Muscle of back (tissue), 13 donors: ENCODE measurements at places on chromosomes 3 and 15. TPM values are rescaled to one million over a fixed set of nuclear protein-coding genes. Genes with fewer than 3 reads are reported as not detected.

CADM2 gene
- polyA plus RNA-seq: 4.9 TPM

PGBD4 gene
- 2.0 TPM for polyA plus RNA-seq

PLXNB1 gene
- polyA plus RNA-seq: 20.1 TPM

DNA sequence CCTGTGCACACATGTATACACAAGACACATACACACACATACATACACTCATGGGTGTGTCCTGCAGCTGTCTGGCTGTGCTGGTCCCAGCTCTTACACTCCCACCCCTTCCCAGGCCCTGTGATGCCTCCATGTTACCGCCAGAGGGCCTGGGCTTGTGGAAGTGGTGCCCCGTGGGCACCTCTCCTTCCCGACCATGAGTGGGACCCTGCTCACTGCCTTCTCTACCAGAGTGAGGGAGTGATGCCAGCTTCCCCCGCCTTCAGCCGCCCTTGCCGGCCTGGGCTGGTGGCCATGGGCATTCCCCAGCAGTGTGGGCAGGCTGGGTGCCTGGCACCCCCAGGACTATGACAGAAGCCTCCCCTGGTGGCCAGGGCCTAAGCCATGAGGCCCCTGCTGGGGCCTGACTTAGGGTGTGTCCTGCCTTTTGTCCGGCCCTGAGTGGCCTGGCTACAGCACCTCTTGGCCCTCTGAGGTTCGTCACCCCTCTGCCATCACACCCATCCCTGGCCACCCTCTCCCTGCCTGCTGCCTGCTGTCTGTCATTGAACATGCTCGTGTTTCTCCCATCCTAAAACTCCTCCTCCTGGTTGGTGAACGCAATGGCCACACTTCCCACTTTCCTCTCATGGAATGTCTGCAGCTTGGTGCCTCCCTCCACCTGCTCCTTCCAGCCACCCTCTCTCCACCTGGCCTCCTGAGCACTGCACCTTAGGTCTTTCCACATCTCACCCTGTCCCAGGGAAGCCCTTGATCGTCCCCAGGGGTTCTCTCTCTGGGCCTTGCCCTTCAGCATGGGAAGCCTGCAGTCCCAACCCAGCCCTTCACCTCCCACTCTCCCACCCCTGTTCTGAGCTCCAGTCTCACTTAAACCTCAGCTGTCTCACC lies 14.6 kb downstream of the HDAC11 start:
- peak; percentile 42 for DNase-seq

DNA sequence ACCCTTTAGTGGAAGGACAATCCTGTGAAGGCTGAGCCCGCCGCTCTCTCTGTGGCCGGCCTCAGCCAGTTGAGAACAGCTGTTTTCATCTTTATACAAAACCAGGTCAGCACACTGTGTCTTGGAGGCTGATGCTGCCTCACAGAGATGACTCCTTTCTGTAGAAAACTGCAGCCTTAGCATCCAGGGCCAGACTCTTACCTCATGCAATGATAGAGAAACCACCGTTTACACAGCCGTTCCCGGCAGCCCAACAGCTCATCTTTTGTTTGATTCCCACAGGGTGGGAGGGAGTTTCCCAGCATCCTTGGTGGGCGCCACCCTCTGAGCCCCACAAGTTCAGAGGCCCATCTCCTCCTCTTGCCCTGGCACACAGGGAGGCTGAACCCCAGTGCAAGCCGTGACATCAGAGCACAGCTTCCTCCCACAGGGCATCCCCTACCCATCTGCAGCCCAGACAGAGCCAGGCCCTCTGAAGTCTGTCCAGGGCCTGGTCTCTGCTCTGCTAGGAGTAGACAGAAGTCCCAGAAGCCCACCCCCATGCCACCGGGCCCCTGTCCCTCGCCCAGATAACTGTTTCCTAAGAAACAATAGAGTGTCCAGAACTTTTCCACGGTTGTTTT lies 105.0 kb downstream of the LRRK1 start:
- peak; percentile 69 for DNase-seq

DNA sequence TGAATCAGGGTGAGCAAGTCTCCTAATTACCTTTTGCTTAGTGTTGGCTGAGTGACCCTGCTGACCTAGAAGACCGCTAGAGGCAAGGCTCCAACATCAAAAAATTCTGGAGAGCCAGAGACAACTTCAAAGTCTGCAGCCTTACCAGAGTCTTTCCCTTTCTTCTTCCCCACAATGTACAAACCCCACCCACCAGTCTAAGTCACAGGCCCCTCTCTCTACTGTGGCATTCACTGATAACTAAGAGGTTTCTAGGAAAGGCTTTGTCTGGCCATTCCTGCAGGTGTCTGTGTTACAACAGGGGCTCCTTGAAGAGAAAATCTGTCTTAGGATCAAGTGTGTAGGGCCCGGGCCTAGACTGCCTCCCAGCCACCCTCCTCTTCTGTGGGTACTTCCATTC lies 525 bp downstream of the MYH15 start:
- DNase-seq: no peak

- no peak for DNase-seq
These were observed 3.6 kb upstream of the PRRT3 start for GRCh38 chr3:9955611-9956352.

GRCh38 chr3:64995857-64996551 lies 308.2 kb upstream of the ADAMTS9 start:
- peak; percentile 61 for DNase-seq

DNA sequence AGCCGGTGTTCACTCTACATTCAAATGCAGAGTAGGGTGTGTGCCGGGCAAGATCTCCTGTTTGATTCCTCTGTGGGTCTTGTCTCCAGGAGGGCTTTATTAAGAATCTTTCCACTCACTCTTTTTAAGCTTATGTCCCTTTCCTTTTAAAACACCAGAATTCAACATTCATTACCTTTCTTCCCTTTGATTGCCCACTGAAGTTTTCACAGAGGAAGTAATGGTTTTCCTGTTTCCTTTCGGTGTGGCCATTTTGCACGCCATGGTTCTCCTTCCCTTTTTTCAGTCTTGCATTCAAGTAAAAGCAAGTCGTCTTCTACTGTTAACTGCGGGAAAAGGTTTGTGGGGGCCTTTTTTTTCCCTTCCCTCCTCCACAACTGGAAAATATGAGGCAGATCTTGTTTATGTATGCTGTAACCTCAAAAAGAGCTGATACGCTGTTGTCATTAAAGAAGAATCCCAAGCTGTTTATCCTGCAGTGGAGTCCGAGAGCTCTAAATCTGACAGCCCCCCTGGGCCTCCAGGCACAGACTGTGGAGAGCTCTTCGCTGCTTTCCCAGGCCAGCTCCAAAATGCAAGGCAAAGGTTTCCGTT lies 40.5 kb downstream of the FILIP1L start:
- peak; percentile 80 for DNase-seq
